ENCODE measurements at places on chromosomes 2 and 18.

DNA sequence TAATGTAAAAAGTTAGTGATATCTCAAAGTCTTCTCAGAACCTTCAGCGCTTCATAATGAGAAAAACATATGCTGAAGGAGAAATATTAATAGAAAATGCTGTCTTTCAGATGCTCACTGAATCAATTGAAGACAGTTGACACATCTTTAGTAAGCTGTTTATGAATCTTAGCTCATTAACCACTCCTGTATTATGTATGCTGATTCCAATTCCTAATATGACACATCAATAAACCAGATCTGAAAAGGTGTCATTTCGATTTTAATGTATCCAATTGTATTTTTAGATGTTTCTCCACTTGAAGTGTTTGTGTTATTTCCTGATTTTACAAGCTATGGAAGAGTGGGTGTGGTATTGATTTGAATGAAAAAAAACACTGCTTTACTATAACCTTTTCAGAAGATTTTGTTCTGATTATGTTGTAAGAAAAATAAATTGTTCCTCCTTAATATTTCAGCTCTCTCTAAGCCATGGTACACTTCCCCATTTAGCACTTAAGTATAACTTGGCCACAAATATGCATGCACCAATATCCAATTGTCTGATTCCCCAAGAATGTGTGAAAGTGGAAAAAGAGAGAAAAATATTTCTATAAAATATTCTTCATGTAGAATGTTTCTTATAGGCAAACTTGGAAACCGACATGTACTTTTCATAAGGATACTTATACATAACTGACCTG lies 569.8 kb downstream of the ARHGAP15 start:
- no peak for DNase-seq

- no peak for DNase-seq
Measured at GRCh38 chr2:14843507-14844204, 211.1 kb downstream of the LRATD1 start.

GRCh38 chr2:88808083-88808482 lies 116.6 kb downstream of the RPIA start:
- no peak for DNase-seq

DNA sequence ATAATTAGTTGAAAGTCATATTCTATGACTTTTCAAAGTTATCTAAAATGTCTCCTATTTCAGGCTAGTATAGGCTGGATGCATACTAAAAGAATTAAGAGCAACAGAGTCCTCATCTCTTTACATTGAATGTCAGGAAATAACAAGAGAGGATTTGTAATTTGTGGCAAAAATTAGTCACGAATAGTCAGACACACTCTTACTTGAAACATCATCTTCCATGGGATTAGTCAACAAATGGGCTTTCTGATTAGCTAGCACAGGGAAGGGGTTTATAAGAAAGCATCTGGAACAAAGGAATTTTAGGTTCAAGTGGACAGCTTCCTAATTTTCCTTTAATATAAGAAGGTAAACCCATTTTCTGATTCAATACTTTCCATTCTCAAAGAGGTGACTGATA lies 330.3 kb upstream of the MEX3C start:
- no peak for DNase-seq

DNA sequence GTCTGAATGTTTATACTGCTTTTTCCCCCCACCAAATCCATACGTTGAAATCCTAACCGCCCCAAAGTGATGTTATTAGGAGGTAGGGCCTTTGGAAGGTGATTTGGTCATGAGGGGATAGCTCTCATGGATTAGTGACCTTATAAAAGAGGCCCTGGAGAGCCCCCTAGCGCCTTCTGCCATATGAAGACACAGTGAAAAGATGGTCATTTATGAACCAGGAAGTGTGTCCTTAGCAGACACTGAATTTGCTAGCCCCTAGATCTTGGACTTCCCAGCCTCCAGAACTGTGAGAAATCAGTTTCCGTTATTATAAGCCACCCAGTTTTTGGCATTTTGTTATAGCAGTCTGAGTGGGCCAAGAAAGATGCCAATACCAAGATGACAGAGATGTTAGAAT lies 7.2 kb upstream of the TSN start:
- DNase-seq, result peak; percentile 20

DNA sequence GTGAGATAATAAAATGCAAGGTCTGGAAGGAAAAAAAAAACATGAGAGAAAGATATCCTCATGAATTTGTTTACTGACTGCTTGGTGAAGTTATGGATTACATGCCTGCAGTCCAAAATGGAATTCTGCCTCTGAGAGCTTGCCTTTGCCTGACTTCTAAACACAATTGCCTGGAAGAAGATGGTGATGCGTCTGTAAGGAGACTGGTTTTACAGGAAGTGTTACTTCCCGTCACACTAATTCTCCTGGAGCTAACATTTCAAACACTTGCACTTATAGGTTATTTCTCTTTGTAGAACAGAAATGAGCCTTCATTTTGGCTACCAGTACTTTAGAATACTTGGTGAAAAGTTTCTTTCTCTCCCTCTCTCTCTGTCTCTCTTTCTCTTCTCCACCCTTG lies 884.3 kb downstream of the TSN start:
- DNase-seq, result no peak

- DNase-seq, result no peak
Measured at GRCh38 chr2:235168174-235168979, 216.6 kb downstream of the SH3BP4 start.

DNA sequence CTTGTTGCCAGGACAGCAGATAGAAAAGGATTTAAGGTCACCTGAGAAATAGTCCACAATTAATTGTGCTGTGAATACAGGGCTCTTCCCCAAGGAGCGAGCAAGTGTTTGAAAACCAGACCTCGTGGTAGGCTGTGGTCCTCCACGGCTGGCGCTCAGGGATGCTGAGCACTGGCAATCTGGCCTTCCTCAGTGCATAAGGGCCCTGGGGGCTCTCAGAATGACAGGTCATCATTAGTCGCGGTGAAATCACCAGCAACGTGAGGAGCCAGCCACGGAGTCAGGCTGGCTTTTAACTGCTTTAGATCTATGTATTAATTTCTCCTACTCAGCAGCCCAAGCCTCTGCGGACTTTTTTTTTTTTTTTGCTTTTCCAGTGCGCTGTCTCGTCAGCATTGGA lies 148.5 kb downstream of the FHOD3 start:
- no peak for DNase-seq

GRCh38 chr18:41170346-41170745 lies 784.7 kb upstream of the PIK3C3 start:
- no peak for DNase-seq

- DNase-seq, result no peak
Measured at GRCh38 chr2:53006980-53007379, 760.6 kb upstream of the CHAC2 start.

DNA sequence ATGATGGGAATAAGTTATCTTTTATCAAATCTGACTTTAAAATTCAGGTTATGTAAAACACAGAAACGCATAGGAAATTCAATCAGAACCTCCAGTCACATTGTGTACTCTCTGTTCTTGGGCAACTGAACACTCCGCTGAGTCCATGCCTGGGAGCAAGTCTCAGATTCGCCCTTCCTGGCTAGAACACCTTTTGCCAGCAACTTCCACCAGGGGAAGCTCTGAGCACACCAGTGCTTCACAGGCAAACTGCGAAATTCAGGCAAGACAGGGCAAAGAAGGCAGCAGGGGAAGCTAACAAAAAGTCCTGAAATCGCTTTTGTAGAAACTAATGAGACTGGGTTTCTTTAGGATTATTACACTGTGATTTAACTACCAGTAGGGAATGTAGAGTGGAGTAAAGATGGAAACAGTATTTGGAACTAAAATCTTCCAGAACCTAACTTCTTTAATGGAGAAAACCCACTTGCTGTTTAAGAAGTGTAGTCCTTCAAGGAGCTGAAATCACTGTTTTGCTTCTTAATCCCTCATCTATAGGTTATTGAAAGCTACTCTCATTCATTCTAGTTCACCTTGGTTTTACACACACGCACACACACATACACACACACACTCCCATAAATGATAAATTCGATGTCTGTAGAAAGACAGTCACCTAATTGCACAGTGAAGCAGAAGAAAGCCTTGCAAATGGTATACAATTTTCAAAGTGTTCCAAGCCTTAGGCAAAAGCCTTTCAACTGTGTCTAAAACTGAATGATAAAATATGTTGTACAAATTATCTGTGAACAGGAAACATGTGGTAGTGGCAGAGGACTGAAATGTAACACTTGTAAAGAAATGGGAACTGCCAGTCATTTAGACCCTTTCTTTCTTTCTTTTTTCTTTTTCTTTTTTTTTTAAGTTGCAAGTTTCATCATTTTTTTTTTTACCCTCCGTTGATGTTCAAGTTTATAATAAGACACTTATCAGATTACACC lies 214.5 kb downstream of the TMEM182 start:
- peak; percentile 4 for DNase-seq

GRCh38 chr2:14907014-14907612 lies 274.6 kb downstream of the LRATD1 start:
- DNase-seq, result no peak

DNA sequence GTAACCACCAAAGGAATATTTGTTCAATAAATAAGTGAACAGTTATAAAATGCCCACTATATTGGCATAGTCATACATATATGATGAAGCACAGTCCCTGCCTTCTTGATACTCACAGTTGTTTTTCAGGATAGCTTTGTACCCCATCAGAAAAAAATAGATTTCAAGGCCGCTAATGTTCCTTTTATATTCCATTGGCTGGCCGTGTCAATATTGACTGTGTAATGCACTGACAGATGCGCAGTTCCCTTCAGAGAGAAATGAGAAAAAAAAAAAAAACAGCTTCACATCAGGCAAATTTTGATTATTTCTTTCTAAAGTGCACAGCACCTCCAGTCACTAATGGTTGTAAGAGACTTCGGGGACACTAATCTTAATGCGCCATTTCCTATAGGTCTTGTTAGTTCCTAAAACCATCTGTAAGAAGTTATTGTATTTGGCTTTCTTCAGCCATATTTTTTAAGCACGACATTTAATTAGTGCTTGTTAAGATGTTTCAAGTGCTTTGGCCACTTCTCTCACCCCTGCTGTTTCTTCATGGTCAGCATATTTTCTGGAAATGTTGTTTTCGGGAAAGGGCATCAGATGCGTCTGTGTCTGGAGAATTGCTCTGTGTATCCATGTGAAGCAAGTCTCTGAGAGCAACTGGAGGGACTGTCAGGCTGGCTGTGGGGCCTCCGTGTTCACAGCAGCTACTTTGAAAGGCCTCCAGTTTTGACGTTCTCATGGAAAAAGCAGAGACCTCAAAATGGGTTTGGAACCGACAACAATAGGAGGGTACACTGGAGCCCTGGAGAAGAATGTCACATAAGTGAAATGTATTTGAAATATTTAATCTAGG lies 378.3 kb downstream of the MTX2 start:
- DNase-seq, result no peak

DNA sequence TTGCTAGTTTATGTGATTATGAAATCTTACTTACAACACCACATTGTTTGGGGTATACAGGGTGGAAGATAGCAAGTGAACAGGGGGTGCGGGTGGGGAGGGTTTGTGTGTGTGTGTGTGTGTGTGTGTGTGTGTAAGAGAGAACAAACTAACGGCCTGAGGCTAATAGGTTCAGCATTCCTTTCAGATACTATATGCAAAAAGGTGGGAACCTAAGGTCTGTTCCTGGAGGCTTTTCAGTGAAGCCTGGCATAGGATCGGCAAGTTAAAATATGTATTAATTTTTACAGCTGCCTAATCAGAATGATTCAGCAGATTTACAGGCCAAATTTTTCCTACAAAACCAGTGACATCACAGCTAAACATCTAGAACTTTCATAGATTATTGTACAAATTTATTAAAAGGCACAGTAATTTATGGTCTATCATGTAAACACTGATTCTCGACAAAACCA lies 7.6 kb upstream of the SPDYA start:
- DNase-seq, result no peak

- DNase-seq, result no peak
Measured at GRCh38 chr2:207884127-207884526, 114.4 kb upstream of the FZD5 start.

- DNase-seq, result no peak
Measured at GRCh38 chr2:69683170-69683971, 39.8 kb upstream of the AAK1 start.

- no peak for DNase-seq
Measured at GRCh38 chr2:234633581-234634230, 136.8 kb upstream of the ARL4C start.

GRCh38 chr2:19837235-19837766 lies 64.5 kb downstream of the TTC32 start:
- no peak for DNase-seq

DNA sequence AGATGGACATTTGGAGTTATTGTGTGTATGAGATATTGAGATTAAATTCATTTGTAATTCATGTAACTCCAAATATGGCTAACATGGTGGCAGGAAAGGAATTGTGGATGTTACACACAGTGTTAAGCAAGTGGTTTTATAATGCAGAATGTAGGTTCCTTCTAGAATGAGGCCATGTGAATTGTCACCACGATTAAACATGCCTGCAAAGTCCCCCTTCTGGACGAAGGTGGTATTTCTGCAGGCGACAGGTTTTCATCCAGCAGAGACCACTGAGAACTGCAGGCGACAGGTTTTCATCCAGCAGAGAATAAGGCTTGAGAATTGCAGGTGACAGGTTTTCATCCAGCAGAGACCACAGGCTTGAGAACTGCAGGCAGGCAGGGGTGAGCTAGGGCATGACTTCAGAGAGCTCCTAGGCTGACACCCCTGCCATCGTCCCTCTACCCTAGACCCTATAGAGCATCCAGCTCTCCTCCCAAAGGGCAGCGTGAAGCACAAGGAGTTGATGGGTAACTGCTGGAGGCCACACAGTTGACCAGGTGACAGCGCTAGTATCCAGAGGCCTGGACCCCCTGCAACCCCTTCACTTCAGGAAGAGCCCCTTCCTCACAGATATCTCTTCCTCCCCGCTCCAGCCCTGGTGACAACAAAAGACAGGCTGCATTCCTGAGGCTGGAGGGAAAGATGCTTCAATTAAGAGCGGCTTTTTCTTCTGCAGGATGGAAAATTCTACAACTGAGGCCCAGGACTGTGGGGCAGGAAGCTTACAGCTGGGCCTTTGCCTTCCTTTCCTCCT lies 175.8 kb downstream of the LOXHD1 start:
- peak; percentile 70 for DNase-seq

DNA sequence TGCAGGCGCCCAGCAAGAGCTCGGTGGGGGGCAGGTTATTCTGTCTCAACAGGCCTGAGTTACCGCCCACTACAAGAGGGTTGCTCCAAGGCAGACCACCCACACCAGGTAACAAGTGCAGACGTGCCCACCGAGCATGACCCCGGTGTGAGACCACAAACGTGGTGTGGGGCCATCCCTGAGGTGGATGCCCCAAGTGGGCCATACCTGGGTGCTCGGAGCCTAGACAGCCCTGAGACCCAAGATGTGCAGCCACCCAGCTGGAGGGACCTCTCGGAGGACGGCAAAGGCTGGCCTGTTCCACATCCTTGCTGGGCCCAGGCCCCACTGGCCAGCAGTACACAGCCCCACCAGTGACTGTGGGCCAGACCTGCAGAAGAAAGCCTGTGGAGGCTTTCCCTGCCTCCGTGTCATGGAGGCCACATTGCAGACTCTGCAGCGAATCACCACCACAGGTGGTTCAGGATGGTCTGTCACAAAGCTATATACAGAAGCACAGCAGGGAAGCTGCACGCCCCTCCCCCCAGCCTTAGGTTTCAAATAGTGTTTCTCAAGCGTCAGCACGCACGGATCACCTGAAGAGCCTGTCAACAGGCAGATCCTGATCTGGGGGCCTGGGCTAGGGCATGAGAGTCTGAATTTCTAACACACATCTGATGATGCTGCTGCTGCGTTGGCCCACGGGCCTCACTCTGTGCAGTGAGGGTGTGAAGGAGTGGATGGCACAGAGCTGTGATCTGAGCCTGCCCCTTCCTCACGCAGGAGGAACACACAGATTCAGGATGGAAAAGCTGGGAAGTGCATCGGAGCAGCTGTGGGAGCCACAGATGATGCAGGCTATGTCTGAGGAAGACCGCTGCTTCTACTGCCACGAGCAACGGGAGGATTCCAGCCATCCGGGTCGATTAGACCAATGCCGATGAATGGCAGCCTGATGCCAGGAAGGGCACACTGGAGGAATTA lies 96.8 kb downstream of the UXS1 start:
- peak; percentile 32 for DNase-seq

All from DND-41 (cell line).